ENCODE measurements at places on chromosomes 1 and 21.

GRCh38 chr1:154973344-154974101 is 958 bp upstream of the CKS1B start:
- DNase-seq: peak; percentile 92

DNA sequence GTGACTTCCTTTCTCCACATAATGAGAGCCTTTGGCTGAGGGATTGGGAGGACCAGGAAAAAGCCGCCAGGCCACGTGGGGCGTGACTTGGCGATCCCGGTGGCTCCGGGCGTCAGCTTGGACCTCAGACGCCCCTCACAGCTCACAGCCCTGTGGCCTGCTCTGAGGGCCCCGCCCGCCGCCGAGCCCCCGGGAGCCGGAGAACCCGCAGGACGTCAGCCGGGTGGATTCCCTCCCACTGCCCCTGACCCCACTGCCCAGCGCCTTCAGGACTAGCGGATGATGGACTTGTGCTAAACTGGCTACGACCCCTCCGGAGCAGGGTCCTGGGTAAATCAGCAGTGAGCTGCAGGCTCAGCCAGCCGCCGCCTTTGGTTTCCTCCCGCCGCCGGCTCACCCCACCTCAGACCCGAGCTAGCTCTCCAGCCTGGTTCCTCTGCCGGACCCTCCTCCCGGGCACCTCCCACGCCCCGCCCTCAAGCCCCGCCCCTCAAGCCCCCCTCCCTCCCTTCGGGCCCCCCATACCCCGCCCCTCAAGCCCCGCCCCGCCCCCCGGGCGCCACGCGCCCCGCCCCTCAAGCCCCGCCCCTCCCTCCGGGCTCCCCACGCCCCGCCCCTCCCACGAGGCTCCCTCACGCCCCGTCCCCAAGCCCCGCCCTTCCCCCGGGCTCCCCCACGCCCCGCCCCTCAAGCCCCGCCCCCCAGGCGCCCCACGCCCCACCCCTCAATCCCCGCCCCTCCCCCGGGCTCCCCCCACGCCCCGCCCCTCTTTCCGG is 10.0 kb upstream of the FAAP20 start:
- peak; percentile 8 for DNase-seq

DNA sequence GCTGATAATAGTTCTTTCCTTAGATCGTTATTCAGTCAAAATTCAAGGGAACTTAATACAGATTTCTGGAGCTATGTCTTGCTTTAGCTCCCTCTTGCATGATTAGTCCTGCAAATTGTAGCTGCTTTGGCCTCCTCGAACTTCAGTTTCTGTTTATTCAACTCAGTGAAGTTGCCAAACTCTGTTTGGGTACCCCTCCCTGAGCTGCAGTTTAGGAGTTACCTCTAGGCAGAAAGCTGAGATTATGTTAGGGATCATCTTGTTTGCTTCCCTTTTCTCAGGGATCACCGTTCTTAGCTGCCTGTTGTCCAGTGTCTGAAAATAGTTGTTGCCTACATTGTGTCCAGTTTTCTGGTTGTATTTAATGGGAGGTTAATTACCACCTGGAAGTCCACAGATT is 43.5 kb downstream of the SNX27 start:
- DNase-seq: no peak

DNA sequence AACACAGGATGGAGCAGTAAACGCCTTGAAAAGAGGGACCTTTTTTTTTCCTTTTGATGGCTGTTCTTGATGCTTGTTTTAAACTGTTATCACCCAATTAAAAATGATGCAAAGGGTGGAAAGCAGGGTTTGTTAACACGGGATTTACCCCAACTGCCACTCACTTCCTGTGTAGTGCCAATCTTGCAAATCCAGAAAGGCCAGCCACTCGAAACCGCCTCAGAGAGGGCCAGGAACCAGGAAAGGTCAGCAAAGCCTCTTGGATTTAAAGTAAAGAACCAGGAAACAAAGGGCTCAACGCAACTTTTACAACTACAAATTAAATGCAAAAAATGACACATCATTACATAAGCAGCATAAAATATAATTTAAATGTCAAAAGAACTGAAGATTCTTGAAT is 347.4 kb downstream of the PDE4B start:
- DNase-seq: no peak

GRCh38 chr1:116763116-116763786 is 9.0 kb downstream of the CD2 start:
- no peak for DNase-seq

DNA sequence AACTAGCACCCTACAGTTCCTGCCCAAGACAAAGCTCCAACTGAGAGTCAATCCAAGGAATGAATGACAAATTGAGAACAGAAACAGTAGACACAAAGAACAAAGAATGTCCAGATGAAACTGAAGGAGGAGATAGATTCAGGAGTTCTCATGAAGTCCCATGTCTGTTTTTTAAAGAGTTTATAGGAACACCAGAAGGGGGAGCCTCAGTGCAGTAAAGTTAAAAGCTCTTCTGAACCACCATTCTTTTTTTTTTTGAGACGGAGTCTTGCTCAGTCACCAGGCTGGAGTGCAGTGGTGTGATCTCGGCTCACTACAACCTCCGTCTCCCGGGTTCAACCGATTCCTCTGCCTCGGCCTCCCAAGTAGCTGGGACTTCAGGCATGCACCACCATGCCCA is 323.6 kb downstream of the MRPL39 start:
- DNase-seq: peak; percentile 29

- DNase-seq: no peak
These were observed 58.1 kb downstream of the PTP4A2 start for GRCh38 chr1:31879981-31880608.

DNA sequence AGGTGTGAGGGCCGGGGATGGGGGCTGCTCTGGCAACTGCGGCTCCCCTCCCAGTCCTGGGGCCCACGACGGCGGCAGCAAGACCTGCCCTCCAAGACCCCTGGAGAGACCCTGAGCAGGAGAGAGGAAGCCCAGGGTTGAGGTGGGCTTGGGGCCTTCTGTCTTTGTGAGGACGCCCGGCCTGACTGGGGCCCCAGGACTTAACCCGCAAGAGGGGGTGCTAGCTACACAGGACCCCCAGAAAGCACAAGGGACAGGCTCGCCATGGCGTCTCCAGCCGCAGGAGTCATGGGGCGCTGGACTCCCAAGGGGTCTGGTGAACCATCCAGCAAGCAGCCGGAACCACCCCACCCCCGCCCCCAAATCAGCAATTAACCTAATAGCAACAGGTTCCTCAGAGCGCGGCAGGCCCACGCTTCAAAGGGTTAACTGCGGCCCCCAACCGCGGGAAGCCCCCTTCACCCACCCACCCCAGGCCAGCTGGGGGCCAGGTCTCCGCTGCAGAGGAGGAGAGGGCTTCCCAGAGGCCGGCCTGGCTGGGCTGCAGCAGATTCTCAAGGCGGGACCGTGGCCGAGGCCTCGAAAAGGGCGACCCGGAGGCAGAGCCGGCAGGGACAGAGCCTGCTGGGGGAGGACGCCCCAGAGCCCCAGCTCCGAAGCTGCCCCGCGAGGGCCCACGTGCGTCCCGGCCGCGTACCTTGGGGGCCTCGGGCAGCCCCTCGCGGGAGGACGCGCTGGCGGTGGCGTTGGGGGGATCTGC is 525 bp downstream of the C1QTNF12 start:
- DNase-seq: no peak

DNA sequence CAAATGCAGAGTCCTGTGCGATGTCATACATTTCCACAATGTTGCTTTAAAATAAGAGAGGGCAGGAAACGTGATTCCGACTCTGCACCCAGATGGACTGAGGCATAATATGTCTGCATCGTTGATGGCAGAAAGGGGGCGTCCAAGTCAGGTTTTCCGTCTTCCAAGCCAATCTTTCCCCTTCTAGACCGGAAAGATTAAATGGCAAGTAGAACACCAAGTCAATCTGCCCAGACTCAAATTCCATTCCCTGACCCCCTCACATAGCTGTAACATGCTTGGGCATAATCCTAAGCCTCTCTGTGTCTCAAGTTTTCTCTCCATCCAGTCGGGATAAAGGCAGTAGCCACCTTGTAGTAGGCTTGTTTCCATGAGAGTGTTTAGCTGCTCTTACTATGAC is 14.4 kb downstream of the PCP4 start:
- peak; percentile 29 for DNase-seq
